Activated CD4-positive, alpha-beta T cell treated with anti-CD3 and anti-CD28 coated beads, Interleukin-2, amount 50 U/mL, for 24 hours (primary cell): ENCODE measurements at places on chromosomes 6 and 20.

DNA sequence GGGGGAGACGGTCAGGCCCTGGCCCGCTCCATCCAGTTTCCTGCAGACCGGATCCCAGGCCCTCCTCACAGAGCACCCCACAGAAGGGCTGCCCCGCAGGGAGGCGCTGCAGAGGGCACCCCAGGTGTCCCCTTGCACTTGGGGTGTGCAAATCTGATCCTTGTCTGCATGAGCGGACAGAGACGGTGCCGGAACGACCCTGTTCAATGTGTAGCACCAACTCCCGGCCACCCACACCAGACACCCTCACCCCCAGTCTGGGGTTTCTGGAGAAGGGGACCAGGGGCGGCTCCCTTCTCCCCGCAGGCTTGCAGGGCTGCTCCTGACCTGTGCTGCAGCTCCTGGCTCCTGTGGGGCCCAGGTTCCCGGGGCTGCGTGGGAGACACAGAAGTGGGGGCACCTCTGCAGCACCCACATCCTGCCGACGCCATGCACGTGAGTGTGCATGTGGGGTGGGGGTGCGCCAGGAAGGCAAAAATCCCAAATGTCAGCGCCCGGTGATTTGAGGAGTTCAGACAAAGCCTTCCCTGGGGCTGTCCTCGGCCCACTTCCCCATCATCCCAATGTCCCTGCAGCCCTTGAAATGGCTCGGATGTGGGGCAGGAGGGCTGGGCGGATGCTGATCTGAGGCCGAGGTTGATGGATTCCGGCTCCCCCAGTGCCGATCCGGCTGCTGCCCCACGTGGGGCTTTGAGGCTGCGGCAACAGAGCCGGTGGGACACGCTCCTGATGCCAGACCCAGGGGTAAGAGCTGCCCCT, 85.3 kb upstream of the BHLHE23 start:
- DNase-seq, result no peak

- no peak for DNase-seq
These were observed 2.5 kb downstream of the RBM39 start for GRCh38 chr20:35739294-35740163.

DNA sequence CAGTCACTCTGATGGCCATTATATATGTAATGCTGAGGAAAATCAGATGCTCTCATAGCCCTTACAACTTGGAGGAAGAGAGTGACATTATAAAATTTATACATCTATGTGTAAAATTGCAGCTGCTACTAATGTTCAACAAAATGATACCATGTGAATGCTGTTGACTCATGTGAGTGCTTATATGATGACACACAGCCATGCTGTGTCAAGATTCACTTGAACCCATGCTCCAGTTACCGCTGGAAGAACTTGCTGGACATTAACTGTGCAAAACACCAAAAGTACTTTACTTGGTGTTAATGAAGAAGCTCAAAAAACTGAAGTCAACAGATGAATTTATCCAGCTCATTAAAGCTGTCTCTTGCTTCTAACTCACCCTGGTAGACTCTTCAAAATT, 318.9 kb upstream of the PLCB4 start:
- DNase-seq, result no peak

DNA sequence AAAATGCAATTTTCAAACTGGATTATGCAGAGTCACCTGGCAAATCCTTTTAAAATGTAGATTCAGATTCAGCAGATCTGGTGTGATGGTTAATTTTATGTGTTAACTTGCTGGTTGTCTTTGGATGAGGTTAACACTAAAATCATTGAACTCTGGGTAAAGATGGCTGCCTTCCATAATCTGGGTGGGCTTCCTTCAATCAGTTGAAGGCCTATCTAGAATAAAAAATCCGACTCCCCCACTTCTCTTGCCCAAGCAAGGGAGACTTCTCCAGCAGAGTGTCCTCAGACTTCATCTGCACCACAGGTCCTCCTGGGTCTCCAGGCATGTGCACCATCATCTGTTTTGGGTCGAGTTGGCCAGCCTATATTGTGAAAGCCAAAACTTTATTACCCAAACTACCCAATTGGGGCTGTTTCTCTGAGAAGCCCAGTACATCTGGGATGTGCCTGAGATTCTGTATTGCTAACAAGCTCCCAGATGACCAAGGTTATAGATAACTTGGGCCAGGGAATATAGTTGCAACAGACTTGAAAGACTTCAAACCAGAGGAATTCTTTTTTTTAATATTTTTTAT, 1.6 kb upstream of the SLC17A5 start:
- DNase-seq, result no peak

- DNase-seq, result no peak
These were observed 223.8 kb upstream of the SMLR1 start for GRCh38 chr6:130603391-130603790.

DNA sequence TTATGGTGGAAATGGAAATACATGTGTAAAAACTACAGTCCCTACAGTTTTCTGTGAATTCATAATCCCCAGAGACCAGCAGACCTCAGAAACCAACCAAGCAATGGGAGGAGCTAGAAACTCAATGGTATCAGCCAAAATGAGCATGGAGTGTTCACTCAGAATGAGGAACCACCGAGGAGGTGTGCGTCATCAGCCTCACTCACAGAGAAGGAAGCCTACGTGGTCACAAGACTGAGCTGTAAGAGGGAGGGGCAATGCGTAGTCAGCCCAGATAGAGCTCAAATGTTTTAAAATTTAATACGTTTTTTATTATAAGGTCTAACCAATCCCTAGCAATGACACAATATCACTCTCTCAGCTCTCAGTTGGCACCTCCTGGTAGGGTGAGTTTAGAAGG, 17.4 kb downstream of the MYLK4 start:
- no peak for DNase-seq

- no peak for DNase-seq
These were observed 22.7 kb downstream of the THEMIS start for GRCh38 chr6:127878115-127878514.

- no peak for DNase-seq
These were observed 38.7 kb upstream of the SMIM28 start for GRCh38 chr6:138339024-138339423.

DNA sequence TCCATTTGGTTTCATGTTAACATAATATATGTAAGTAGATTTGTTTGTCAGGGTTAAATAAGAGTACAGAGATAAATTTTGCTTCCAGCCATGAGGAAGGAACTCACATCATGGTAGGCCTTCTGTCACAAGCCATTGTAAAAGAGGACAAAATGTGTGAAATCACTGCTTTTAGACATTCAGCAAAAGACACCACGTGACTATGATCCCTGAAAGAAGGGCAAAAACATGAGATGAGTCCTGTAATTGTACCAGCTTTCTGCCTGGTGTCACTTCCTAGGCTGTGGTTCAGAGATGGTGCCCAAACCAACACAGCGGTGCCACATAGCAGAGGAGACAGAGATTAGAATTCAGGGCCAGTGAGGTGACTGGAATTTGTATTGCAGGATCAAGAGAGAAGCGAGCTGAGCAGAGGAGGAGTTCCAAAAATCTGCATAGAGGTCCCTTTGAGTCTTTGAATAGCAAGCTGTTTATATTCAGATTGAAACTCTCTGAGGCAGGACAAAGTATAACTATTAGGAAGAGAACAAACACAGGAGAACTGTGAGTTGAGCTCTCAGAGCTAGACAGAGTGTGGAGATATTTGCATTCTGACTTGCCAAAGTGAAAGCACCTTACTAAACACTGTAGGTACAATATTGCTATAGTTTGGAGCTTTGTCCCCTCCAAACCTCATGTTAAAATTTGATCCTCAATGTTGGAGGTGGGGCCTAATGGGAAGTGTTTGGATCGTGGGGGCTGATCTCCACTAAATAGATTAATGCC, 52.6 kb upstream of the PDE7B start:
- no peak for DNase-seq

DNA sequence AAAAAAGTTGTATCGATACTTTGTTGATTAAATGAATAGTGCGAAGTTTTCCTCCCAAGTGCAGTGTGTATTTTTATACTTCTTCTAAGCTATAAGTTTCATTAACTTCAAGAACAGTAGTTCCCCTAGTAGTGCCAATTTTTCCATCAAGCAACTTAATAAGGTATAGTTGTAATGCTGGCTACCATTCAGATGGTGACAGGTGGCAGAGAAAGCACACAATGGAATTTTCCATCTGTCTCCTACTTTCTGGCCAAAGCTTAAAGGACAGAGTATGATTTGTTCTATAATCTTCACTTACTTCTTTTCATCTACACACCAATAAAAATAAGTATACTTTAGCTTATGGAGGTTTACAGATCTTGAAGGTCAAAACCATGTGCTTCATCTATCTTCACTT, 431.1 kb downstream of the NKAIN2 start:
- no peak for DNase-seq

- no peak for DNase-seq
These were observed 1567.2 kb upstream of the DEFB115 start for GRCh38 chr20:29690274-29690673.

DNA sequence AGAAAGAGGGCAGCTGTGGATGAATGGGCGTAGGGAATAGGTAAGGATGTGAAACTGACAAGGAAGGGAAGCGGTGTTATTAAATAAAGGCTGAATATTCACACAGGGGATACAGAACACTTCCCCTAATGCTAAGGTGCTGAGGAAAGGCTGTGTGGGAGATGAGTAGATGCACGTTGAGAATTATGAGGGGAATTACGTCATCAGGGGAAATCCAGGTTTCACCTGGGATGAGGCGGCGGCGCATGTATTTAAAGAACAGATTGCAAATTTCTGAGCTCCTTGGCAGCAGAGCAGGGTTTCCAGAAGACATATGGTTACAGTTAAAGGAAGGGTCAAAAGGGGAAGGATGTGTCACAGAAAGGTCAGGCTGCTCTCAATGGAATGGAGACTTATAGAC, 28.7 kb upstream of the EDN1 start:
- DNase-seq, result no peak
